GM23248 (cell line): ENCODE measurements at places on chromosomes 13 and 19.

- DNase-seq, result no peak
- no peak overlapping the region for H3K4me3 ChIP-seq
- no peak overlapping the region for H3K27ac ChIP-seq
- H3K36me3 ChIP-seq, result no peaks in the 10 kb centered on the region
- no peaks in the 10 kb centered on the region for H3K27me3 ChIP-seq
These were observed 145.2 kb downstream of the RXFP2 start for GRCh38 chr13:31884556-31884955.

GRCh38 chr13:108409730-108410129 is 140.2 kb downstream of the TNFSF13B start:
- no peak overlapping the region for H3K4me3 ChIP-seq
- no peaks in the 10 kb centered on the region for H3K4me1 ChIP-seq
- no peaks in the 10 kb centered on the region for H3K36me3 ChIP-seq
- no peak for DNase-seq
- H3K27ac ChIP-seq, result no peak overlapping the region

DNA sequence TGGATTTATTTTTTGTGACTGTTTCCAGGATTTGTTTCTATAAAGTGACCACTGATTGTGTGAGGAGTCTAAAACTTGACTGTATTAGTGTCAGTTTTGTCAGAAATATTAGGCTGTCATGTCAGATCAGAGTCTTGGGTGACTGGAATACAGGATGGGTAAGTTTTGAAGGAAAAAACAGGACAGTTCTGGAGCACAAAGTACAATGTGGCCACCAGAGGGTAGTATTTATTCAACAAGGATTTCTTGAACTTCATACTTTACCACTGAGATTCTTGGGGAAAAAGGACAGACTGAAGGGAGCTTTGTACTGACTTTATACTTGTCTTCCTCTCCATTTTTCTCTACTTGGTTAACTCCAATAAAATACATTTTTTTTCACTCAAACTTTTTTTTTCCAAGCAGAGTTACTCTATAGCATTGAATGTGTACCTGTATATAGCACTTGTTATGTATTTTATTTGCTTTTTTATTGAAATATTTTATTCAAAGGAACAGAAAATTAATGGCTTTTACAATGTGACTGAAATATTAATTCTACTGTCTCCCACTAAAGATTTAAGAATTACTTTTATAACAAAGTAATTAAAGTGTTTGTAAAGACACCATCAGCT is 51.1 kb downstream of the LMO7 start:
- DNase-seq, result peak; percentile 74
- H3K27me3 ChIP-seq, result no peaks in the 10 kb centered on the region
- H3K36me3 ChIP-seq, result no peaks in the 10 kb centered on the region
- H3K4me1 ChIP-seq, result peaks cover 65% of the 10 kb centered on the region
- H3K4me3 ChIP-seq, result no peak overlapping the region

- H3K4me1 ChIP-seq, result peaks cover 19% of the 10 kb centered on the region
- no peaks in the 10 kb centered on the region; the same call in 1 of the 2 replicates for H3K36me3 ChIP-seq
- no peaks in the 10 kb centered on the region for H3K27me3 ChIP-seq
- H3K4me3 ChIP-seq, result peak overlapping the region; percentile 71
- DNase-seq, result peak; percentile 72
These were observed 1.4 kb downstream of the GPX4 start for GRCh38 chr19:1105008-1105872.

- H3K4me1 ChIP-seq, result no peaks in the 10 kb centered on the region
- no peak overlapping the region for H3K4me3 ChIP-seq
- DNase-seq, result peak; percentile 33
- H3K27me3 ChIP-seq, result peaks cover 49% of the 10 kb centered on the region
- no peak overlapping the region for H3K27ac ChIP-seq
These were observed 75.2 kb upstream of the MCF2L start for GRCh38 chr13:112893570-112894422.

- H3K36me3 ChIP-seq, result no peaks in the 10 kb centered on the region
- no peak overlapping the region for H3K4me3 ChIP-seq
- DNase-seq, result no peak
These were observed 1697.3 kb upstream of the MIR17HG start for GRCh38 chr13:89650226-89650625.

- H3K4me3 ChIP-seq, result no peak overlapping the region
- no peak for DNase-seq
- no peaks in the 10 kb centered on the region for H3K36me3 ChIP-seq
- no peaks in the 10 kb centered on the region for H3K4me1 ChIP-seq
- H3K27me3 ChIP-seq, result peaks cover 15% of the 10 kb centered on the region
These were observed 1.9 kb downstream of the CEACAM4 start for GRCh38 chr19:41624937-41625336.

- no peaks in the 10 kb centered on the region for H3K36me3 ChIP-seq
- DNase-seq, result no peak
- peaks cover 7% of the 10 kb centered on the region; the same call in 1 of the 2 replicates for H3K27me3 ChIP-seq
- peaks cover 15% of the 10 kb centered on the region for H3K4me1 ChIP-seq
- H3K27ac ChIP-seq, result no peak overlapping the region
These were observed 4.8 kb downstream of the SYT5 start for GRCh38 chr19:55175117-55175867.

- no peaks in the 10 kb centered on the region for H3K36me3 ChIP-seq
- no peak for DNase-seq
- no peak overlapping the region for H3K4me3 ChIP-seq
- H3K27me3 ChIP-seq, result peaks cover 28% of the 10 kb centered on the region
- no peak overlapping the region for H3K27ac ChIP-seq
These were observed 19.7 kb upstream of the GTF3A start for GRCh38 chr13:27404680-27405079.

DNA sequence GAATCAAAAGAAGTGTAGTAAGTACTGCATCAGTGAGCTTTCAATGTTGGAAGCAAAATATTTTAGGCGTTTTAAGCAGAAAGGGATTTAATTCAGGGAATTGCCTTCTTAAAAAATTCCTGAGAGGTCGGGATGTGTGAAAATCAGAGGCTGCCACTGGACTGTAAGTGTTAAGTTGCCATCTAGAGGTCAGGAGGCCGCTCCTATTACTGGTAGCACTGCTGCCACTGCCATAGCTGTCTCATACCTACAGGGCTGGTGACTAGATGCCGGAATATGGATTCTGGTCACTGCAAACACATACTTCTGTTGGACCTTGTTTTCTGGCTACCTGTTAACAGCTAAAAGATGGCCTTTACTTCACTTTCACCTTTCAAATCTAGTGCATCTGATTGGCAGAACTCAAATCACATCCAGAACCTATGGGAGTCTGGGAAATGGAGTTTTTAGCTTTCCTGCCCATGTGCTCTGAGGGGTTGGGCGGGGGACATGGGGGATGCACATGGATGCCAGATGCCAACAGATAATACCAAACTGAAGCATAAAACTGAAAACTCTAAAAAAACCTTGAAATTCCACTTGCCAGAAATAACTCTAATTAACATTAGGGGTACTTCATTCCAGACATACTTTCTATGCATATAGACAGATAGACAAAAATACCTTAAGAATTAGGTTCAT is 29.8 kb downstream of the DGKH start:
- no peaks in the 10 kb centered on the region for H3K36me3 ChIP-seq
- H3K27ac ChIP-seq, result no peak overlapping the region
- DNase-seq, result no peak
- H3K4me1 ChIP-seq, result no peaks in the 10 kb centered on the region

DNA sequence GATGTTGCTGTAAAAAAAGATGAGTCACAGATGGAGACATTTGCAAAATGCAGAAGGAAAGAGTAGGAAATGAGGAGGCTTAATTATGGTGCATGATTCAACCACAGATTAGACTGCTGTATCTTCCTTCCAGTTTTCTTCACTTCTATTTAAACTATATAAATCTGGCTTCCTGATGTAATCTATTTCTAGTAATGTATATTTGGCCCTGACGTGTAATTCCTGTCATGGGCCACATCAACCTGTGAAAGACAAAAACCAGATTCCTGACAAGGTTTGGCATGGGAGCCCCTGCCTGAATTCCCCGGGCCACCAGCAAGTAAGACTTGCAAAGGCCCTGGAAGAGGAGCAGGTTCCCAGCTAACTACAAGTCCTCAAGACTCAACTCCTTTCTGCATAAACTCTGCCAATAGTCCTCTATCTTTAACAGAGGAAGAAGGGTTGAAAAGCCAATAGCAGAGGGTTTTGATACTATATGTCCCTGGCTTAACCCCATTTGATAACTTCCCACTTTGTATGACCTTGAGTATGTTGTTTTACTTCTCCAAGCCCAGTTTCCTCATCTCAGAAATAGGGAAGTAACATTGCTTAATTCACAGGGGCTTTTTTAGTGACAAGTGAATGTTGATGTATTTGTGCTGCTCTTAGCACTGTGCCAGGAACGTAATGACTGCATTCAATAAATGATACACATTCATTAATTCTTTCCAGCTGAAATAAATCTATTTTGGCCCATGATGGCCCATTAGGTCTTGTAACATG is 172.7 kb downstream of the SPRY2 start:
- H3K4me1 ChIP-seq, result peaks cover 4% of the 10 kb centered on the region; the same call in 1 of the 2 replicates
- H3K4me3 ChIP-seq, result no peak overlapping the region
